ENCODE measurements at places on chromosomes 5 and 9.

- H3K36me3 ChIP-seq = no peaks in the 10 kb centered on the region
- no peak overlapping the region for H3K4me3 ChIP-seq
- H3K4me1 ChIP-seq = no peaks in the 10 kb centered on the region
- H3K27ac ChIP-seq = no peak overlapping the region
- DNase-seq = no peak
Measured at GRCh38 chr5:27316271-27316650, 277.9 kb upstream of the CDH9 start.

GRCh38 chr5:108001222-108001621, 330.5 kb upstream of the EFNA5 start:
- no peak overlapping the region for H3K4me3 ChIP-seq
- peaks cover 19% of the 10 kb centered on the region for H3K4me1 ChIP-seq
- no peaks in the 10 kb centered on the region for H3K27me3 ChIP-seq
- DNase-seq = no peak
- no peak overlapping the region for H3K27ac ChIP-seq

DNA sequence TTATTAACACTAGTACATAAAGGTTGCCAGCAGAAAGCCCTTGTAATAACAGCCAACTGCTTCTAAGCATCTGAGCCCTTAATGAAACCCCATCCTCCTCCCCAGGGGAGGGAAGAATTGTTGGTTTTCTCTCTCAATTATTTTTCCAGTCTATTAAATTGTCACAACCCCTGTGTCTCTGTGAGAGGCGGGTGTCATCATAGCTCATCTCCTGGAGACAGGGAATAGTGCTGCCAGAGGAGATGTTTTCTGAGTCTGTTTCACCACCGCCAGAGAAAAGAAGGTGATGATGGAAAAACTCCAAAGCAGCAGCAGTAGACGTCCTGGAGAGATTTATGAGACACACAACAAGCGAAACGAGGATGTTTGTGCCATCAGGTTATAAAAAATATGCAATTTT, 271.1 kb upstream of the NMUR2 start:
- no peak overlapping the region for H3K27ac ChIP-seq
- no peaks in the 10 kb centered on the region for H3K4me1 ChIP-seq
- no peaks in the 10 kb centered on the region for H3K27me3 ChIP-seq
- H3K36me3 ChIP-seq = no peaks in the 10 kb centered on the region
- DNase-seq = no peak

DNA sequence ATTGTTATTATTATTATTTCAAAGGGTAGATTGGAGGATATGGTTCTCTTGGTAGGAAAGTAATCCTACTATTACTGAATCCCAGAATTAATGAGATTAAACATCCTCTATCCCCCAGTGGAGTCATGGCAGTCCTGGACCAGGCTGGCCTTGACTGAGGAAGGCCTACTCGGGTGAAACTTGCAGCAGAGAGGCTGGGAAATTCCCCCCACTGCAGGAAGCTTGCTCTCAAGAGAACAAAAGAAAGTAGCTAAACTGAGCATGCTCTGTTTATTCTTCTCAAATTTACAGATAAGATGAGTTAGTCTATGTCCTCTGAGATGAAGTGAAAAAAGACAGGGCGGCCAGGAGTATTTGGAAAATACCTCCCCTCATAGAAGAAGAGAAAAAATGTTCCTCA, 233.9 kb upstream of the RPS23 start:
- peaks cover 3% of the 10 kb centered on the region for H3K4me1 ChIP-seq
- no peak for DNase-seq
- no peak overlapping the region for H3K27ac ChIP-seq
- H3K4me3 ChIP-seq = no peak overlapping the region

DNA sequence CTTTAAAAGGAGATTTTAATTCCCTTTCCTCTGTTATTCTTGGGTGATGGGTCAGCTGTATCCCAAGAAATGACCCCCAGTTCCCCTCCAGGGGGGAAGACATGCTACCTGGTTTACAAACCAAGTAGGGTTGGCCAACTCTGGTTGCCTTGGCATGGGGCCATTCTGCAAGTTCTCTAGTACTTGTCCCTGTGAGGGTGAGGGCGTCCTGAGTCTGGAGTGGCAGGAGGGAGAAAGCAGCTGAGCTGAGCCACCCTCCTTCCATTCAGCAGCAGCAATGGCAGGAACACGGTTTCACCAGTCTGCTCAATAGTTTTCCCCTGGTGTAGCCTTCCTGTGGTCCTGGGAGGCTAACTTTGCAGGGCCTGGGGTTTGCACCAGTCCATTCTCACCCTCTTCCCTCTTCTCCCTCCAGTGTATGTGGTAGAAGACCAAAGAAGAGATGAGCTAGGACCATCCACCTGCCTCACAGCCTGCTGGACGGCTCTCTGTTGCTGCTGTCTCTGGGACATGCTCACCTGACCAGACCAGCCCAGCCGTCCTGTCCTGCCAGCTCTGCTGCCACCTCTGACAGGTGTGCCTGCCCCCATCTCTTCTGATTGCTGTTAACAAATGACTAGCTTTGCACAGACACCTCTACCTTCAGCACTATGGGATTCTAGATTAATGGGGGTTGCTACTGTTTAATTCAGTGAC, 59.9 kb downstream of the PFDN1 start:
- peaks cover 4% of the 10 kb centered on the region for H3K27me3 ChIP-seq
- peaks cover 21% of the 10 kb centered on the region for H3K36me3 ChIP-seq
- no peak for DNase-seq
- no peak overlapping the region for H3K4me3 ChIP-seq

GRCh38 chr5:87198010-87198409, 69.7 kb upstream of the RASA1 start:
- H3K36me3 ChIP-seq = no peaks in the 10 kb centered on the region
- H3K27me3 ChIP-seq = no peaks in the 10 kb centered on the region
- H3K27ac ChIP-seq = no peak overlapping the region
- DNase-seq = no peak
- H3K4me1 ChIP-seq = peaks cover 5% of the 10 kb centered on the region
- no peak overlapping the region for H3K4me3 ChIP-seq

DNA sequence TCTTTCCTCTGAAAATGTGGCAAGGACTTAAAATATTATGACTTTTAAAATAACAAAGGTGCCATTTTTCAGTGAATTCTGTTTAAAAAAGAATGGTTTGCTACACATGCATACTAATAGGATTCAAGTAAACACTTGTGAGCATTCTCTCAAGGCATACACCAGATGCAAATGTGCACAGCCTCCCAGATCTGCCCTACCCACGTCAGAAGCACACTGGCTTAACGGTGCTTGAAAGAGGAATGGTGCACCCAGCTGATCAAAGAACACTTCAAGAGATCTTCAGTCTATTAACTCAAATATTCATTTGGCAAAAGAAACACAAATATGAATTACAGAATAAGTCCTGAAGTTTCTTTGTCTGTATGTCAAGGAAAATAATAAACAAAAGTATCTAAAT, 15.8 kb downstream of the GABRB2 start:
- no peaks in the 10 kb centered on the region for H3K4me1 ChIP-seq
- no peak overlapping the region for H3K4me3 ChIP-seq
- DNase-seq = no peak
- no peaks in the 10 kb centered on the region for H3K36me3 ChIP-seq
- H3K27ac ChIP-seq = no peak overlapping the region

- no peak overlapping the region for H3K27ac ChIP-seq
- no peak overlapping the region for H3K4me3 ChIP-seq
- no peaks in the 10 kb centered on the region for H3K36me3 ChIP-seq
- no peaks in the 10 kb centered on the region for H3K4me1 ChIP-seq
Measured at GRCh38 chr5:158563760-158564390, 535.8 kb downstream of the EBF1 start.

DNA sequence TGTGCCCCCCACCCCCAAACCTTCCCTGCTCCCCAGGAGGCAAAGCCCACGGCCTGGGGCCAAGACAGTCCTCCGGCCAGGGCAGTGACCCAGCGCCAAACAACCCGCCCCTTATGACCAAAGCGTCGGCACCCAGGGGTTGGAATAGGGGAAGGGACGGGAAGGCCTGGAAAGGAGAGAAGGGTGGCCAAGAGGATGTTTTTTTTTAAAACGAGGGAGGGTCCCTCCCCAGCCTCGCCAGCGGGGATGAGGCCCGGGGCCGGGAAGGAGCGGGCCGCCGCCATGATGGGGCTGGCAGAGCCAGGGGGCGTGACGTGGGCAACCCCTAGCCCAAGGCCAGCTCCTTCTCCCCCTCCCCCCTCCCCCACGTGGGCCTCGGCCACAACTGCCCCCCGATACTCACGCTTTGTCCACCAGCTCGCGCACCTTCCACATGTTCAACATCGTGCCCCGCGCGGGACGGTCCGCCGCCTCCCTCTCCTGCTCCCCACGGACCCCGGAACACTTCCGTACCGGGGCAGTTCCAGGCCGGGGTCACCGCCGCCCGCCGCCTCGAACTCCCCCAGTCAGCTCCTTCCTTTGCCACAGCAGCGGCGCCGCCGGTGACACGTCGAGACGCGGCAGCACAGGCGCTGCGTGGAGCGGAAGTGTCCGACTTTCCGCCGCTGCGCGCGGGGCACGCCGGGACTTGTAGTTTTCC, at the start of gene CLINT1:
CLINT1 (minus strand) TSS at position 619 of the 700 bp plus-strand sequence; CDS start at position 444, 175 bp downstream.
- no peaks in the 10 kb centered on the region for H3K27me3 ChIP-seq
- peaks cover 73% of the 10 kb centered on the region for H3K4me1 ChIP-seq
- peak; percentile 93 for DNase-seq
- peak within 1 kb of the TSS; percentile 93 for H3K4me3 ChIP-seq

DNA sequence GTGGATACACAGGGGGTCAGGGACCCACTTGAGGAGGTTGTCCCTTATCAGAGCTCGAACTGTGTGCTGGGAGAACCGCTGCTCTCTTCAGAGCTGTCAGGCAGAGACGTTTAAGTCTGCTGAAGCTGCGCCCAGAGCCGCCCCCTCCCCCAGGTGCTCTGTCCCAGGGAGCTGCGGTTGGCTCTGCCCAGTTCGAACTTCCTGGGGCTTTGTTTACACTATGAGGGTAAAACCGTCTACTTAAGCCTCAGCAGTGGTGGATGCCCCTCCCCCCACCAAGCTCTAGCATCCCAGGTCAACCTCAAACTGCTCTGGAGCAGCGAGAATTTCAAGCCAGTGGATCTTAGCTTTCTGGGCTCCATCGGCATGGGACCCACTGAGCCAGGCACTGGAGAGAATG, 15.9 kb downstream of the SRD5A1 start:
- no peak overlapping the region for H3K27ac ChIP-seq
- peaks cover 6% of the 10 kb centered on the region for H3K4me1 ChIP-seq
- no peak overlapping the region for H3K4me3 ChIP-seq
- peaks cover 29% of the 10 kb centered on the region for H3K36me3 ChIP-seq

DNA sequence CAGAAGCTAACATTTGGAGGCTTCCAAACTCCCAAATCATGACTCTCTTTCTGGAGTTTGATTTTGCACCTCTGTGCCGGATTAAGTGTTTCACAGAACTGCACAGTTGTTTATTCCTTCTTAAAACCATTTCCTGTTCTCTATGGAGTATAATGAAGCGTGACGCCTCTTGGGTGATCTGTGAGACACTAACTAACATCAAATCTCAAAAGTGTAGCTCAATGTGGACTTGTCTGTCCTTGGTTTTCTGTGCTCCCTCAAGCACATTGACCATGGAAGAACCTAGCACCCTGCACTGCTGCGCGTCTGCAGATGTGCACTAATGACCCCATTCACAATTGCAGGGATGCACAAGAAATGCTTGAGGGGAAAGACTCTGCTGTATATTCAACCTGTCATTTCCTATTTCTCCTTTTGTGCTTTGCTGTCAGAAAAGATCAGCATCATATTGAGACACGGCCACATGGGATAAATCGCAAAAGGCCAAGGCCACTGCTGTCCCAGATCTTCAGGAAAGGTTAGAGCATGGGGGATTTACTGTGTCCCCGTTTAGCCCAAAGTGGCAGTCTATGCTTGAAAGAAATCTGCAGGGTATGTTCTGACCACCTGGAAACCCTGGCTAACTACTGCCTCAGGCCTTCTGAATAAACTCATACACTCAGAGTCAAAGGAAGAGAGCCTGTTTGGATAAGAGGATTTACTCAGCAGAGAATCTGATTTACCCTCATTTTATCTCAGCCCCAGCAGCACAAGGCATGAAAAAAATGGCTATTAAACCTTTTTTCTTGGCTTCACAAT, 109.6 kb downstream of the BAAT start:
- no peak overlapping the region for H3K4me3 ChIP-seq
- no peak for DNase-seq
